ENCODE measurements at places on chromosomes 5 and 9.

GRCh38 chr5:122844910-122845228 is 544 bp upstream of the SNX24 start:
- DNase-seq = no peak

DNA sequence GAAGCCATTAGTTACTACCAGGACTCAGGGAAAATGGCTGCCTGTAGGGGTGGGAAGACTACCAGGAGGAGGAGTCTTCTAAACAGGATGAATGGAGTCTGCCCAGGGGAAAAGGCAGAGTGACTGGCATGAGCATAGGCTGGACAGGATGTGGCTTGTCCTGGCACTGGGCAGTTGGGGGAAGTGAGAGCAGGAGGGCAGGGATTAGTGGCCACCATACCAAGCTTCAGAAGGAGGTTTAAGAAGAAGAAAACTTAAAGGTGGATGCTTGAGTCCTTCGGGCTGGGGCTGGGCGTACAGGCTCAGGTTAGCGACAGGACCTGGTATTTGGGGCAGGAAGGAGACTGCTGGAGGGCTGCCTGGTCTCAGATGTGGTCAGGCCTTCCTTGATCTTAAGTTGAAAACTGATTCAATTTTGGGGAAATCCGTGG is 5.0 kb upstream of the NSD1 start:
- no peak for DNase-seq

GRCh38 chr5:133041910-133042309 is 9.9 kb upstream of the HSPA4 start:
- DNase-seq = no peak

GRCh38 chr5:2582106-2582505 is 169.4 kb downstream of the IRX2 start:
- DNase-seq = no peak

DNA sequence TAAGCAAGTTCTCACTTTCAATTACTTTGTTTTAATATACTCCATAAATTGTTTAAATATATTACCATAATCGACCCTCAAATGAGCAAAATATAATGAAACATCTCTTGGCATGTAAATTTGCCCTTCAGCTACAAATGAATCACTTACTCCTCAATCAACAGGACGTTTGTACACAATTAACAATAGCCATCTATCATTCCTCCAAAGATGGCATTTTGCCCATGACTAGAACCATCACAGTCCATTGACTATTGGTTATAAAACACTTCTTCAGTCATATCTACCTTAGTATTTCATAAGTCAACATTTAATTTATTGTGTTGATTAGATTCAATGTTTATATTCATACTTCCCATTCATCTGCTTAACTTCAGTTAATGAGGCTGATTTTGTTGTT is 127.2 kb downstream of the CTNND2 start:
- DNase-seq = no peak

- DNase-seq = no peak
These were observed 1087.7 kb downstream of the CDH9 start for GRCh38 chr5:25950681-25951080.

- DNase-seq = no peak
These were observed 89.4 kb upstream of the CNTLN start for GRCh38 chr9:17045381-17045940.

GRCh38 chr5:149108651-149109280 is 32.5 kb upstream of the ABLIM3 start:
- DNase-seq = no peak

DNA sequence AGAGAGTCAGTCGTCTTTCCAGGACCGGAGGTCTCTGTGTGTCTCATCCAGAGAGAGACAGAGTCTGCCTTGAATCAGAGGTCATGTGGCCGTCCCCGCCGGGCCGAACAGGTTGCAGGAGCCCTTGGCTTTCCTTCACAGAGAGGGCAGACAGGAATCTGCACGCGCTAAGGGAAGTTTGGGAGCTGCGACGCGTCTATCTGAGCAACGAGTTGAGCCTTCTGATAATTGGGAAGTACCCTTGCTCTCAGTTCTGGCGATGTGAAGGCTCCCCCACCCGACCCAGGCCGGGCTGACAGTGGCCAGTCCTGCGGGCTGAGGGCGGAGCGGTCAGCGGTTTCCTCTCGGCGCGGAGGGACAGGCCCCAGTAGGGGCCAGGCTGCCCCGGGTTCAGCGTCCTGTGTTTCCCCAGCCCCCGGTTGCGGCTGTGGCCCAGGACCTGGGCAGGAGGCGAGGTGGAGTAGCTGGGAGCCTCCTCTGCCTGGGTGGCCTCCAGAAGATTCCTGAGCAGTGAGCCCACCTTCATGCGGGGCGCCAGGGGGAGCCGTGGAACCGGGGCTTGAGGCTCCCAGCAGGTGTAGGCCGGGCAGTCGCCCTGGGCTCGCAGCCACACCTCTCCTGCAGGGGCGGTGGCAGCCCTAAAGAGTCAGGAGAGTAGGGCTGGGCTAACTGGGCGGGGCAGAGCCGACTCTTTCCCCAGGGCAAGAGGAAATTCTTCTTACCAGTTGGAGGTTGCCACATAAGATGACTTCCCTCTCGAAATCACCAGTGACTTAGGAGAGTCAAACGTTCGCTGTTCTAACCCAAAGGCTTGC is 13.9 kb downstream of the NR2F1 start:
- no peak for DNase-seq

DNA sequence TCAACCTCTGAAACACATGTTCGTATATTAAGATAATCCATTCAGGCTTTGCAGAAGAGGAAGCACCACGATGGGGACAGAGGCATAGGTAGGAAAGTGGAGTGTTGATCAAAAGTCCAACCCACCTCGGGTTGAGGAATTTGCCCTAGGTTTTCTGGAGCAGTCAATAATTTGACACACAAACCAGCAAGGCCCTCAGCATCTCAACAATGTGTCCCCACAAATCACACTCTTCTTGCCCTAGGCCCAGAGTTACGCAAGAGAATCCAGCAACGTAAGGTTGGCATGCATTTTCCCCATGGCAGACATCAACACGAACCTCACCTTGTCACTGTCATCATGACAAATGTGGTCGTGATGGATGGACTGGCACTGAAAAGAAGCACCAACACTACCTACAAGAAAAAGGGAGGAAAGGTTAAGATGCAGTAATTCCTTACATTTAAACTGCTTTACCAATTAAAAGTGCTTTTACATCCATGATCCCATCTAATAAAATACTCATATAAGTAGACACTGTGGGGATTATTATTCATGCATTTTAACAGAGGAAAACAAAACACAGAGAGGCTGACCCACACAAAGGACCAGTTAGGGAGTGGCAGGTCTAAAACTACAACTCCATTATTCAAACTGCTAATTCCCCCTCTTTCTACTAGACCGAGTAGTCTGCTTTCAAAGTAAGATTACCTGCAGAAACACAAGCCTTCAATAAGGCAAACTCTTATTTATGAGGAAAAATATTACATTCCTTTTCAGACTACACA is 24.4 kb upstream of the RNF38 start:
- no peak for DNase-seq

DNA sequence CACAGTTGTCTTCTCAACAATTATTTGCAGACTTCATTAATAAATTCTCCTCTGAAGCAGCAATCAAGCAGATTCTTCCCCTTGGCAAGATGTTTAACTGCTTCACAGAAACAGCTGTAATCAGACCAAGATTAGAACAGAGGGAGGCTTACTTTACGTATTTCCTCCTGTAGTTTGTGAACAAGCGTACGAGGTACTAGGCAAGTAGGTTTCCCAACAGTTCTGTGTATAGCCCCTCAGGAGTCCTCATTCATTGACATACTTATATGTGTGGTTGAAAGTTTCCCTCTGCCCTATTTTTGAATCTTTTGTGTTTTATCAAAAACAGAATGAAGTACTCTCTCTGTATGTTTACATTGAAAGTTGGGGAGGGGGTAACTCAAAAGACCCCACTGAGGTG is 128.0 kb downstream of the SPATA31D1 start:
- no peak for DNase-seq

GRCh38 chr9:5111696-5112095 is 73.7 kb downstream of the INSL6 start:
- no peak for DNase-seq

- DNase-seq = no peak
These were observed 258.5 kb downstream of the BNC2 start for GRCh38 chr9:16611983-16612382.

DNA sequence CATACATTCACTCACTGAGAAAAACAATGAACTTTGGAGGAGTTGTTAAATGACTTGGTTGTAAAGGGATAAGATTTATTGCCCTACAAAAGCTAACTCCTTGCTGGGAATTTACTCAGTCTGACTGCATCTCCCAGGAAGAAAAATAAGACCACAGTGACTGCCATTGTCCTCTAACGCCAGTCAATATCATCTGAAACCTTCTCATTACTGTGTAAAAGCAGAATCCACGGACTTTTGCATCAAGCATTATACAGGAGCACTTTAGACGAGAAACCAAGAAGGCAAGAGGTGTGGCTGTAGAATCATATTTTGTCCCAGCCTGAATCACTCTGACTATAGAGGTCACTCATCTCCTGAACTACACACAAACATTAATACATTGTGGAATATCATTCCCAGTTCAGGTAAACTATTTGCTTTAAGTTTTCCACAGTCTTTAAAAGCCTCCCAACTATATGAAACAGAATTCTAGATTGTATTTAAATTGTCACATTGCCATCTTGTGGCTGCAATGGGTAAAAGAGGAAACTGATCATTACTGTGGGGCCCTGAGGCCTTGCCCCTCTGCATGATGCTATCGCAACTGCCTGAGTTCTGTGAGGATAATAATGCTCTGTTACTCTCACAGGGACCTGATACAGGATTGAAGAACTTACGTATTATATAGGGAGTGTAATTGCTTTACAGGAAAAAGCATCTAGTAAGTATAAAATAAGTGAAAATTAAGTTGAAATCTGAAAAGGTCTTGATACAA is 142.9 kb downstream of the SLCO4C1 start:
- no peak for DNase-seq

DNA sequence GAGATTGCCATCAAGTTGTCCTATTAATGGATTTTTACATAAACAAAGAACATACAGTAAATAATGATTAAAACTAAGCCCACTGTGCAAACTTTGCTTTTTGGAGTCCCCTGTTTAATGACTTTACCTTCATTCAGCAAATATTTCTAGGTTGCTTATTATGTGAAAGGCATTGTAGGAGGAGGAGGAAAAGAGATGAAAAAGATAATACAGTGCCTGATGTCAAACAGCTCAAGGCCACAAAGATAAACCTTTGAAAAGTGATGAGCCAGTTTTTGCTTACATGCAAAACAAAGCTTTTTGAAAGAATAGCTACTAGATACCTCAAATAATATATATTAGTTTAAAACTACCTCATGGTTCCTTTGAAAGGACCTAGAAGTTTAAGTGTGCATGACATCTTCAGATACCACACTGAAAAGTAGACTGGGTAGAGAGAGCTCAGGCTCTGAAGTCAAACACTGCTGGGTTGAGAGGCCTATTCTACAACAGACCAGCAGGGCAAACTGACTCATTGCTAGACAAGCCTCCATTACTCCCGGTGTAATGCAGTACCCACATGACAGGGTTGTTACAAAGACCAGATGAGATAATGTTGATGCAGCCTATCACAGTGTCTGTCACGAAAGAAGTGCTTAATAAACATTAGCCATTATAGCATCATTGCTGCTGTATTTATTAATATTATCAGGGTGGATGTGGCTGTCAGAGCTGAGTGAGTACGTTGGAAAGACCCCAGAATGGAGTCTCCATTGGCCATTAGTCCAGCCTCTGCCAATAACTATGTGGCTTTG is 11.8 kb downstream of the DEPDC1B start:
- DNase-seq = no peak

- DNase-seq = no peak
These were observed 41.1 kb downstream of the ACTBL2 start for GRCh38 chr5:57441557-57441956.

DNA sequence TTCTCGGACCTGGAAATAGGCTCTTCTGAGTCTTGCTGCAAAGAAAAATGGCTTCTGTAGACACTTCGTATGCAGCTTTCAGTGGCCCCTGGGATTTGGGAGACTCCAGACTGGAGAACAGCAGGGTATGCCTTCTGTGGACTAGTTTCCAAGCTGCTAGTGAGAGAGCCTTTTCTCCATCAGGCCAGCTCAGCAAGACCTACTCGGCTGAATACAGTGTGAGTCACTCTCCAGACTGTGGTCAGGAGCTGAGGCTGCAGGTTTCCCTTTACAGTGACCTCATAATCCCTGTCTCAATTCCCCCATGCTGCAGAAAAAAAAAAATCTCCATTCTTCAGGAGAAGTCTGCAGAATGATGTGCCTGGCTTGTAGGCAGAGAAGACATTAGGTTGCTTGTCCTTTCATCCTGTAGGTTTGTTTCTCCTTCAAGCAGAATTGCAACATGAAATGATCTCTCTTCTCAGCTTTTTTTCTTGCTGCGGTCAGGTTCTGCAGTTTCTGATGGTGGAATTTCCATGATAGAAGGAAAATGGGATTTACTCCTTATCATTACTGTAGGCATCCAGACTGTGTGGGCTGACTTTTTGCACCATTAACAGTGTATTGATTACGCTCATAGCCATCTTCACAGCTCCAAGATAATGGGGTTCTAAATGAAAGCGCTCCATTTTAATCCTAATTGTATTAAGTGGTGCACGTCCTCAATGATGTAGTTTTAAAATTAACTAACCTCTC is 78.3 kb upstream of the TNFSF8 start:
- no peak for DNase-seq

DNA sequence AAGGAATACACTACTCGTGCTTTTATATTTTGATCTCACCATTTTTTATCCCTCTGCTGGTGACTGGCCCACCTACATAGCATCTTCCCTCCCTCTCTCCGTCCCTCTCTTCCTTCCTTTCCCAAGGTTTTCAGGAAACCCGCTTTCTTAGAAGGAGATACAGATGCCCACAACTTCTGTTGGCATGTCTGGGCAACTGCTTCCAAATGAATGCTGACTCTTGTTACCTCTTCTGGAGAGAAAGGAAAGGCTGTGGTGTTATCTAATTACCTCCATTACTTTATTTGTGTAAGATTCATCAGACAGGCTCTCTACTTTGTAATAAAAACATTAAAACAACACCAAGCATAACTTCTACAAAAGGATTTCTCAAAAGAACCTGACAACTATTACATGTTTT is 20.2 kb downstream of the FANCC start:
- DNase-seq = no peak

DNA sequence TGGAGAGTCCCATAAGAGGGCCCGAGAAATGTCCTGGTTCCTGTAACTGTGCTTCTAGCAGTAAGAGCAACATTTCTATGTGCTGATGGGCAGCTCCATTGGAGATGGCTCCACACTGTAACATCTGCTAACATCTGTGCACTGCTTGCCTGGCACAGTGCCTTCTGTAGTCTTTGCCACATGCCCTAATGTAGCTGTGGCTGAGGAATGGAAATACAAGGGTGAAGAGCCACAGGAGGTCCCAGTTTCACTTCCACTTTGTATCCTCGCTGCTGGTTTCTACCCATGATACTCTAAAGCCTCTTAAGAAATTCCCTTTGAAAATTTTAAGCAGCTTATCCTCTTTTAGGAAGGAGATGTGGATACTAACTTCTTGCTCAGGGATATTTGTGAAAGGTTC is 97.4 kb downstream of the HOMER1 start:
- DNase-seq = no peak

DNA sequence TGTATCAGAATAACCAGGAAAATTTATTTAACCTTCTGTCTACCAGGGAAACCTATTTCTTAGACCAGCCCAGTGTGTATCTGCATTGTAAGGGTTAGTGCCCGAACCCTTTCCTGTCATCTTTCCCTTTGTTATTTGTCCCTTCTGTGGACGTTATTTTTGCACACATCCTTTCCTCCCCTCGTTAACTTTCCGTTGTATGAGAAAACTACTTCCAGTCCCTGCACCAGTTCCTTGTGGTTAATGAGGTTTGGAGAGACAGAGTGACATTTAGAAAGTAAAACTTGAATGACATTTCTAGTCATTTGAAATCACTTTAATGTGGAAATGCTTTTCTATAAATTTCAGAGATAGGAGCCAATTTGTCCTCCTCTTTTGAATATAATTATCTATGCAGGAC is 4.3 kb upstream of the IFNB1 start:
- no peak for DNase-seq

Data from activated T-helper 1 cell treated with anti-CD3 and anti-CD28 coated beads, Interleukin-2, amount 50 U/mL, for 16 hours (primary cell).